Frontal cortex (tissue), 4 donors: ENCODE measurements at places on chromosomes 1 and 21. TPM values are rescaled to one million over a fixed set of nuclear protein-coding genes. Genes with fewer than 3 reads are reported as not detected.
A peak's percentile ranks its signal among the peaks of the same experiment; 100 is the strongest.

The DNAI4 gene
- 42.4 TPM for total RNA-seq

- DNase-seq, result no peak
Observed at GRCh38 chr21:33940881-33941245, 25.3 kb upstream of the ATP5PO start.

DNA sequence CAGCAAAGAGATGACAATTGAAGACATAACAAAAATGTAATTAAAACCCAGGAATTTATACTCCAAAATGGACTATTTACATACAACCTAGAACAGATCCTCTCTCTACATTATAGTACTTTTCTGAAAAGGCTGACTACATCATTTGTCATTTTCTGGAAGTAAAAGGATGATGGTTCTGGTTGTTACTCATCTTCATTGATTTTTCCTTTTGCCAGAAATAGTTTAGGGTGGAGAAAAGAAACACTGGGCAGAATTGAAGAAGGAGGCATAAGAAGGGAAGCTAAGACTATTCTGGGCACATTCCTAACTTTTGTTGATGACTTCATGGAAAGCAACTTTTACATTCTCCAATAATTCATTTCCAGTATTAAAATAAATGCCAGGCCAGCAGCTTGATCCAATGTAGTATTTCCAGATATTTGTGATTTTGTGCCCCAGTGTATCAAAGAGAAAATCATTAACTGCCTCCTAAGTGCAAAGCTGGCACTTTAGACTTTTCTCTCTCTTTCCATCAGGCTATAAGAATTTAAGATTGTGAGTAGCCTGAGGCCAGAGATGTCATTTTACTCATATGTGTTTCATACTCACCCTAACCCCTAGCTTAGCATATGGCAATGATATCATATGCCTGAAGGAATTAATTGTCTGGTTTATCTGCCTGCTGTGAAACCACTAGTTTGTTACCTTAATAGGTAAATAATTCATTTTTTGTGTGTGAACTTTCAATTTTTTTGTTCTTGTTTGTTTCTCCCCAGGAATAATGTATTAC is 369.5 kb upstream of the LYPLAL1 start:
- no peak for DNase-seq

The CDC7 gene
- 24.9 TPM for total RNA-seq

The FHAD1 gene
- total RNA-seq, result 0.41 TPM

GRCh38 chr1:201489643-201490261 is 17.2 kb downstream of the CSRP1 start:
- no peak for DNase-seq

DNA sequence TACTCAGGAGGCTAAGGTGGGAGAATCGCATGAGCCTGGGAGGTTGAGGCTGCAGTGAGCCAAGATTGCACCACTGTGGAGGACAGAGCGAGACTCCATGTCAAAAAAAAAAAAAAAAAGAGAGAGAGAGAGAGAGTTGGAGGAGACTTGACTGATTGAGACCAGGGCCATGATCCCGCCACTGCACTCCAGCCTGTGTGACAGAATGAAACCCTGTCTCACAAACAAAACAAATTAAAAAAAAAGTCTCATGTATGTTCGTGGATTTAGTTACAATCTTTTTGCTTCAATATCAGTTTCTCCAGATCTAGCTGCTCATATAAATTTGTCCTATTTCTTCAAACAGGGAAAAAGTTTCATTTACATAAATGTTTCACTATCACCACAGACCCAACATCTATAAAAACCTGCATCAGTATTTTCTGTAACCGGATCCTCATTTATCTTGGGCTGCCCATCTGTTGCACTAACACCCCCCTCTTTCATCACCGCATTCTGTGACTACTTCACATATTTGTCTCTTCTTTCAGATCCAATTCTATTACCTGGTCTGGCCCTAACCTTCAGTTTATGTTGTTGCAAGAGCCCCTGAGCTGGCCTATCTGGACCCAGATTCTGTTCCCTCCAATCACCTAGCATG is 127.0 kb downstream of the GREM2 start:
- no peak for DNase-seq

- no peak for DNase-seq
Observed at GRCh38 chr1:183622013-183622412, 13.6 kb downstream of the ARPC5 start.

GRCh38 chr1:167514288-167514687 is 4.0 kb downstream of the CD247 start:
- no peak for DNase-seq

DNA sequence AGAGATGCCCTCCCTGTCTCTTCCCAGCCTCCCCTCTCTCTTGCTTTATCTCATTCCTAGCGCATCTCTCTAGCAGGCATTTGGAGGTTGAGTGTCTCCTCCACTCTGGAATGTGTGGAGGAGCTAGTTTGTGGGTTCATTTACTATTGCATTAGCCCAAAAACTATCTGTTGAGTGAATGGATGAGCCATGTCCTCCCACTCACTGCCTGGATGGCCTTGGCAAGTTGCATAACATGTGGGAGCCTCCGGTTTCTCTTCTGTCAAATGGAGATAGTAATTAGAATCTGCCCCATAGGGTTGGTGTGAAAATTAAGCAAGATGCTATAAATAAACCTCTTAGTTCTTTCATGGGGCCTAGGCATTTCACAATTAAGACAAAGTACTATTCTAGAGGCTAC is 181.8 kb downstream of the KAZN start:
- no peak for DNase-seq

- DNase-seq, result no peak
Observed at GRCh38 chr21:28683982-28684752, 308.5 kb downstream of the LTN1 start.

DNA sequence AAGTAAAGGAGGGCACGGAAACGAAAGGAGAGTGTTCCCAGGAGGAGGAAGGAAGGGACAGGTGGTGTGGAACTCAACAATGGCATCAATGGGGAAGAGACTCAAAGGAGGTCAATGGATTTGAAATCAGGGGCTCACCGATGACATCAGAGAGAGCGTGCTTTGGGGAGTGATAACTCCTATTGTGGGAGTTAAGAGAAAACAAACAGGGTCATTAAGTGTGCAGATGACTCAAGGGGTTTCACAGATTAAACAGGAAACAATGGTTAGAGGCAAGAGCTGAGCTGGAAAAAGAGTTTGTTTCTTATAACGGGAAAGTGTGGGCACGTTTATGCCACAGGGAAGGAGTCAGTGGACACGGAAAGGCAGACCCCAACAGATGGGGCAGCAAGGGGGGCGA is 629.1 kb downstream of the SMYD3 start:
- DNase-seq, result no peak

- no peak for DNase-seq
Observed at GRCh38 chr1:87941337-87941946, 612.8 kb downstream of the LMO4 start.

The KRTAP13-2 gene
- total RNA-seq, result not detected

- DNase-seq, result no peak
Observed at GRCh38 chr21:26153758-26154157, 16.8 kb downstream of the APP start.

The LCE1F gene
- total RNA-seq, result not detected

DNA sequence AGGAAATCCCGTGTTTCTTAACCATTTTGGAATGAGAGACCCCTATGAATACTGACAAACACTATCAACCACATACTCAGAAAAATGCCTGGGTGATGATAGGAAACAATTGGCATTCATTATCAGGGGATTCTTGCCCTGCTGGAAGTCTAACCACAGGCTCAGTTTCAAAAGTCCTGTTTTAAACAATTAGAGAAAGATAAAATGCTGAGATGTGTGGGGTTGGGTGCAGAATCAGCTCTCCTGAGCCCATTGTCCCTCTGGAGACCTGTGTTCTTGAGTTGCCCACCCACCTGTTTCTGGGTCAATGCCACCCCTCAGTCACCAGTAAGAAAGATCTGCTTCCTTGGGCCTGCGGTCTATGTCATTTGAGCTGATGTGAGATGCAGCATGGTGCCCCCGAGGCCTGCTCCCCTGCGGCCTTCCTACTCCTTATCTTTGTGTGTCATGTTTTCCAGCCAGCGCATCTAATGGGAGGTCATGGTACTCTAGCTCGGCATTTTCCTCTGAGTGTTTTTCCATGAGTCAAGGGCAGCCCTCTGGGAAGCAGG is 130.3 kb upstream of the PLXNA2 start:
- DNase-seq, result no peak

GRCh38 chr1:29962831-29963247 is 726.5 kb downstream of the PTPRU start:
- DNase-seq, result no peak

The NPR1 gene
- 0.41 TPM for total RNA-seq

The ACOT11 gene
- total RNA-seq, result 1.2 TPM

The MMP23B gene
- 0.82 TPM for total RNA-seq

DNA sequence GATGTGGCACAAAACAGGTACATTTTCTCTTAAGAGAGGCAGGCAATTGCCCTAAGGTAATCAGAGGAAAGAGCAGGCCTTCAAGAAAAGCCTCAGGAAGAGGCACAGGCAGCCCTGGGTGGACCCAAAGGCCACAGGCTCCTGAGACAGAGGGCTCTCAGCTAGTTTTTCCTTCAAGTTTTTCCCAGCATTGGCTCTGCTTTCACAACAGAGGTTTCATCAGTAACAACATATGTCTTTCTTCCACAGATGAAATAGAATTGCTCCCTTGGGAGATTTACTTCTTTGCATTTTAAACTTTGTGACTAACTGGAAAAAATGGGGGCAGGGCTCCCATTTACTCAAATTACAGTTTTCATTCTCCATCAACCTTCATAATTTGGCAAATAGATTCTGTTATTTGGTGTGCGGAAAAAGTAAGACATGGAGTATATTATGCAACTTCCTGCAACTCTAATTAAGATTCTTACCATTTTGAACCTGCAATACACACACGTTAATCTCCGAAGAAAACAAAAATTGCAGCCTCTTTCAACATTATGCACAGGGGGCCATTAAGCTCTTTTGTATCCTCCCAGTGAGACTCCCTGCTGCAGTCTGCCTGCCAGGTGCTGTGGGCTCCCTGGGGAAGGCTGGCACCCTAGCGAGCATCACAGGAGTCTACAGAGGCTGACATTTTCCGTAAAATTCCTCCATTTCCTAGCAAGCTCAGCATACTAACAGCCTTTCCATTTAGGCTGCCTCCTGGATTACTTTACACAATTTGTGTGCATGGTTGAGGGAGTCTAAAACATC is 282.3 kb downstream of the USH2A start:
- DNase-seq, result no peak

GRCh38 chr1:41626146-41626545 is 141.7 kb upstream of the EDN2 start:
- no peak for DNase-seq

GRCh38 chr21:25562660-25563059 is 44.6 kb downstream of the MRPL39 start:
- DNase-seq, result no peak

DNA sequence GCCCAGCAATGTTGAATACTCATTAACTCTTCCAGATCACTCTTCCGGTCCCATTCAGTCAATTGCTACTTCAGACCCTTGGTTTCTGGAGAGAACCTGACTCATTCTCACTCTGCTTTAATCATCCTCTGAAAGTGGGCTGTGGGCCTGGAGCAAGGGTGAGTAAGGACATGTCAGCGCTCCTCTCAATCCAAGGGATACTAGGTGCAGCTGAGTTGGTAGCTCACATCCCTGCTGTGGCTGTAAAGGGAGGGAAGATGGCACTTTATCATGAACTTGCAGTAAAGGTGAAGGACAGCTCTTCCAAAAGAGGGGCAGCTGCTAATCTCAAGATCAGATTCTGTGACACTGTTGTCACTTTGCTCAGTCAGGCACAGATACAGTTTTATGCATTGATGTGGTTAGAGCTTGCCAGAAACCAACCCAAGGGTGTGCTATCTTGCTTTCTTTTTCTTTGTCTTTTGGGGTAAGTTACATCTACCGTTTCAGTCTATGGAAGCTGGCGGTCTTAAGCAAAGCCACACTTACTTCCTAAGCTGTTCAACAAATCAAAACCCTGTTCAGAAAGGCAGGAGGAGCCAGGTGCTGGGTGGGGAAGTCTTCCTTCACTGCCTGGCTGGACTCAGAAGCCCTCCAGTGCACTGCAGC is 26.5 kb upstream of the NTPCR start:
- no peak for DNase-seq

The IL6R gene
- total RNA-seq, result 3.3 TPM

The AVPR1B gene
- not detected for total RNA-seq

The S100A9 gene
- 28.9 TPM for total RNA-seq

- no peak for DNase-seq
Observed at GRCh38 chr1:64572222-64572900, 102.4 kb downstream of the CACHD1 start.

GRCh38 chr1:162010175-162010506 is 13.5 kb downstream of the OLFML2B start:
- DNase-seq, result no peak

- peak; percentile 20 for DNase-seq
Observed at GRCh38 chr1:229843627-229844238, 217.7 kb downstream of the URB2 start.

DNA sequence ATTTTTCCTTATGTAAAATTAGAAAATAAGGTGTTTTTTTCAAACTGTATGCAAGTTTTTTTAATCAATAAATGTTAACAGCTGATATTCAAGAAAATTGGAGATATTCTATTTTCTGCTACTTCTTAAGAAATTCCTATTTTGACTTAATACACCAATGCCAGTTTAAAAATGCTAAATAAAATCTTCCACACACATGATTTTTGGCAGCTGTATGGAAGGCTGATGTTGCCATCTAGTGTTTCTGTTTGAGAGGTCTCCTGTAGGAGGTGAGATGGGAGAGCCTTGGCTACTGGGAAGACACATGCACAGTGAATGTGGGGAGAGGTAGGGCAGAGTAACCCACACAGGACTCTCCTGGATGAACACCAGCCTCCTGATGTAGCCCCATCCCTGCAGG is 29.2 kb upstream of the OR2B11 start:
- peak; percentile 56 for DNase-seq

DNA sequence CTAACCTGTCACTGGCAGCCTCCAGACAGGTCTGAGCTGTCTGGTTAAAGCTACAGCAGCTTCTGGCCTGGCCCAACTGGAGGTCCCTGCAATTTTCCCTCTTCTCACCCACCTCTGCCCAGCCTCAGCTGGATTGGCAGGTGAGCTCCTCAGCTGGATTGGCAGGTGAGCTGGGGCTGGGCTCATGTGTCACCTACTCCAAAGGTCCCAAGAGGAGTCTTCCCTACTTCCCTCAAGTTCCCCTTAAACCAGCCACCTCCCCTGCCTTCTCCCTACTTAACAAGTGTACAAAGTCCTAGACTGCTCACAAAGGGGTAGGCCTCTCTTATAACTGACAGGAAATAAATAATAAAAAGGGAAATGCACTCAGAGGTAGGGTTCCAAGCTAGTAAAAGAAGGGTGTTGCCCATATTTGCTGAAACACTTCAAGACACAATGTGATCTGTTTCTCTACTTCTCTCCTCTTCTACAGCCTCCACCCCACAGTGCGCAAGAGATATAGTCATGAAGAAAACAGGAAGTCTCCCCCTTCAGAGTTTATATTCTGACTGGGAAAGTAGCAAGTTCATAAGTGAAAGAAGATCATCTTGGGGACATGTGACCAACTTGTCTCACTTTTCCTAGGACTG is at the start of gene GPA33:
Gene GPA33 (minus strand): TSS at position 64 of the 629 bp plus-strand sequence. CDS start 90 bp downstream, outside the sequence.
- no peak for DNase-seq
